ENCODE measurements at places on chromosomes 12 and 14.

- DNase-seq, result peak; percentile 72
Observed at GRCh38 chr12:117900561-117900960, 68.2 kb downstream of the KSR2 start.

- DNase-seq, result no peak
Observed at GRCh38 chr12:123761841-123762714, at the start of gene DNAH10. DNAH10 (plus strand) TSS chr12:123762301; CDS start chr12:123762337, 36 bp downstream.

- no peak for DNase-seq
Observed at GRCh38 chr14:87386524-87386923, 606.5 kb downstream of the GALC start.

DNA sequence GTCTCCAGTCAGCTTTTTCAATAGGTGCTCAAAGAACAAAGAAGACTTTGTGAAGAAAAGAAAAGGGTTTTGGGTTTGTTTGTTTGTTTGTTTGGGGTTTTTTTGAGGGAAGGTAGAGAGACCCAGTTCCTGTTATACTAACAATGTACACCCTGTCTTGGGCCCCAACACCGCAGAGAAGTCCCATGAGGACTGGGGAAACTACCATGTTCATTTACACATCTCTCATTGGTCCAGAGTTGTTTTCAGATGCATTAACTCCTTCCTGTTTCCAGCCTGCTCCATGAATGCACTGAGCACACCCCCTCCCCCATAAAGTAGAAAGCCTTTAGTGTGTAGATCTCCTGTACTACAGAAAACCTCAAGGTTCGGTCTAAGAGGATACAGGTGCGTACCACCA, 51.1 kb upstream of the SLC8A3 start:
- DNase-seq, result no peak

DNA sequence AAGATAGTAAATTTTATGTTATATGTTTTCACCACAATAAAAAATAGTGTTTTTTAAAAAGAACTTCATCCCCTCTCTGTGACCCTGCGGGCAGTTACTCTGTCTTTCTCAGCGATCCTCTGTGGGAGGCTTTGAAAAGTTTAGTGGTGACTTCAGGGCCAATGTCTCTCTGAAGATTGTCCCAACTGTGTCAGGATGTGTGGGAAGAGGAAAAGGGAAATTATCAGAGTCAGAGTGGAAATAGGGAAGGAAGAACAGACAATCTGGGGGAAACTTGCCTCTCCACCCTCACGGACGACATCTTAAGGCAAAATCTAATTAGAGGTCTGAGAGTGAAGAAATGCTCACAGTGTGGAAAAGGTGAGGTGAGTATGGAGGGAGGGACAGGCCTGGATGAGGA, 3.5 kb upstream of the OR10P1 start:
- DNase-seq, result no peak

DNA sequence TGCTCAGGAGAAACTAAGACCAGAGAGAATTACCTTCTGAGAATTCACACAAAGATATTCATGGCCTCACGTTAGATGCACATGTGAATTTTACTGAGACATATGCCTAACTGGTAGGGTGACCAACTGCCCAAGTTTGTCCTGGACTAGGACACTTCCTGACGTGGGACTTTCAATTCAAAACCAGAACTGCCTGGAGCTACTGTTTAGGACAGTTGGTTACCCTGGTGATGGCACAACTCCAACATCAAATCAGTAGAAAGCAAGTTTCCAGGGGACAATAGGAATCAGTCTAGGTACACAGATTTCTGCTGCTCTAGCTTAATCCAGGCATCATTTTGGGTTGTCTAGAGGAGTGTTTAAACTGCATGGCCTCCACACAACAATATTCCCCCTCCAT, 178.7 kb downstream of the GXYLT1 start:
- DNase-seq, result no peak

- DNase-seq, result no peak
Observed at GRCh38 chr12:132475304-132476037, 14.5 kb upstream of the FBRSL1 start.

DNA sequence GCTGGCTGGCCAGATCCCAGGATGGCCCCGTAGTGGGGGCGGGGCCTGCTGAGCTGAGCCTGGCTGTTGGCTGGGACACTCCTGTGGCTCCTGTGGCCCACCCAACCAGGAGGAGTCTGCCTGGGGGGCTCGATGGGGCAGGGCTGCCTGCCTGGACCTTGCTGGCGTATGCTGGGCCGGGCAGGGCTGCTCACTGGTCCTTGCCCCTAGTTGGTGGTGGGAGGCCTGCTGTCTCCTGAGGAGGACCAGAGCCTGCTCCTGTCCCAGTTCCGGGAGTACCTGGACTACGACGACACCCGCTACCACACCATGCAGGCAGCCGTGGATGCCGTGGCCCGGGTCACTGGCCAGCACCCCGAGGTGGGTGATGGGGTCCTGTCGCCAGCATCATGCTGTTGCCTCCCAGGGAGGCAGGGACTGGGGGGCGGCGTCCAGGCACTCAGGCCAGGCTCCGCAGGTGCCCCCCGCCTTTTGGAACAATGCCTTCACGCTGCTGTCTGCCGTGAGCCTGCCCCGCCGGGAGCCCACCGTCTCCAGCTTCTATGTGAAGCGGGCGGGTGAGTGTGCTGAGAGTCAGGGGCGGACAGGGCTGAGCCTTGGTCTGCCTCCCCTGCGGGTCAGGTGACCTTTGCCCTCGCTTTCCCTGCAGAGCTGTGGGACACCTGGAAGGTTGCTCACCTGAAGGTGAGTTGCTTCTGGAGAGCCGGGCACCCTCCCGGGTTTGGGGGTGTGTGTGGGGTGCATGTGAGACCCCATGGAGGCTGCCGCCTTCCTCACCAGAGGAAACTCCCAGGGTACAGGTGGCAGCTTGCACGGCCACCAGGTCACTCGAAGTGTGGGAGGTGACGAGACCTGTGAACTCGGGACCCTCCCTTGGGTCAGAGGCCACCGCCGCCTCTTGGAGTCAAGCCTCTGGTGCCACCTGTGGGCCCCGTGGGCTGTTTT, 3.4 kb downstream of the NOC4L start:
- no peak for DNase-seq

GRCh38 chr12:127174881-127175280, 1092.1 kb upstream of the TMEM132C start:
- DNase-seq, result no peak

- no peak for DNase-seq
Observed at GRCh38 chr12:130793554-130793849, 45.5 kb downstream of the STX2 start.

GRCh38 chr12:95959107-95959506, 16.0 kb downstream of the AMDHD1 start:
- peak; percentile 13 for DNase-seq

- DNase-seq, result no peak
Observed at GRCh38 chr14:103101257-103101962, 6.9 kb downstream of the EXOC3L4 start.

- DNase-seq, result no peak
Observed at GRCh38 chr12:54562750-54563356, 13.5 kb downstream of the PDE1B start.

DNA sequence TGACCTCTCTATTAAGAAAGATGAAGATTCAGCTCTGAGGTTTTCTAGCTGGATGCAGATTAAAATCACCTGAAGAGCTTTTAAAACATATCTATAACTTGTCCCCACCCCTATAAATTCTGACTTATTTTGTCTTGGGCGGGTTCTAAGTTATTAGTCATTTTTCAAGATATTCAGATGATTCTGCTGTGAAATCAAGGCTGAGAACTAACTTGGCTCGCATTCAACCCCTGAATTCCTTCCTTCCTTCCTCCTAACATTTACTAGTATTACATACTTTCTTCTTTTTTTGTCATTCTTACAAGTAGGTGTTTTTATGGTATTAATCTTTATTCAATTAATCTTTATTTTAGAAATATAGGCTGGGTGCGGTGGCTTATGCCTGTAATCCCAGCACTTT, 55.4 kb downstream of the SSPN start:
- no peak for DNase-seq

- no peak for DNase-seq
Observed at GRCh38 chr12:19410211-19410610, 29.1 kb upstream of the AEBP2 start.

GRCh38 chr12:63934936-63935335, 90.4 kb downstream of the SRGAP1 start:
- DNase-seq, result no peak

DNA sequence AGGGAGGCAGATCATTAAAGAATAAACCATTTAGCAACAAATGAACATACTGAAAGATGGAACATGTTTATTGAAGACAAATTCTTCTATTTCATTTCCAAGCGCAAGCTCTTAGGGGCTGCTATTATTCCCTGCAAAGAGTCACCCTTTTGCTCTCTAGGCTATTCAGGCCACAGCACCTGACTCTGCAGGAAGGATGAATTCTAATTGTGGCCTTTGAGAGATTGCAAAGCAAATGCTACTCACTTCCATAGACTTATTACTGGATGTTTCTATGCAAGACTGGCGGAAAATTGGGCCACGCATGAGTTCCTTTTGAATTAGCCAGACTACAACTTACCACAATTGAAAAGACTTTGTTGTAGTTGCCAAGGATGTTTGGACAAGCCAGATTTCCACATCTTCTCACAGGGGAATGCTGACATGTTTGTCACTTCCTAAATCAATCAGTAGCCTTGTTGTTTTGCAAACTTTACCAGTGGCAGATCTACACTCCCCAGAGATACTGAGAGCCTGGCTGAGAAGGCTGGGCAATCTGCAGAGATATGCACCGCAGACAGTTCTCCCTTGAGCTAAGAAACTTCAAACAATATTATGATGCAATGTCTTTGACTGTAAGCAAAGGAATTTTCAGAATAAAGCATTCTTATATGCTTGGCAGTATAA, 334.3 kb upstream of the SYT1 start:
- no peak for DNase-seq

GRCh38 chr12:20716037-20716436, 20.9 kb downstream of the SLCO1C1 start:
- no peak for DNase-seq

GRCh38 chr14:32006263-32007110, 70.6 kb upstream of the ARHGAP5 start:
- DNase-seq, result peak; percentile 52

GRCh38 chr14:36462890-36463289, 57.1 kb downstream of the NKX2-1 start:
- no peak for DNase-seq

DNA sequence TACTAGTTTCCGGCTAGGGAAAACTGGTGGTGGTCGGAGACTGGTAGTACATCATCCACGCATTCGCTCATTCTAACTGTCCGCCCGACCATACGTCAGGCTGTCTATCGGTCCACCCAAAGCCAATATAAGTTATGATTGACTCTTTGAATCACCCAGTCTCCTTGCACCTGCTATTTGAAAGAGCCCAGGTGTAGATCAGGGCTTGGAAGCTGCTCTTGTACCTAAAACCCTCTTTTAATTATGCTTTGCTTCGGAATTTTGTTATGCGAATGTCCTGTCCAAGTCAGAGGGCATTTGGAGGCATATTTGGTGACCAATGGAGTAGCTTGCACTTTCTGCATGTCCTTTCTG, 5.7 kb upstream of the NKX2-1 start:
- no peak for DNase-seq

DNA sequence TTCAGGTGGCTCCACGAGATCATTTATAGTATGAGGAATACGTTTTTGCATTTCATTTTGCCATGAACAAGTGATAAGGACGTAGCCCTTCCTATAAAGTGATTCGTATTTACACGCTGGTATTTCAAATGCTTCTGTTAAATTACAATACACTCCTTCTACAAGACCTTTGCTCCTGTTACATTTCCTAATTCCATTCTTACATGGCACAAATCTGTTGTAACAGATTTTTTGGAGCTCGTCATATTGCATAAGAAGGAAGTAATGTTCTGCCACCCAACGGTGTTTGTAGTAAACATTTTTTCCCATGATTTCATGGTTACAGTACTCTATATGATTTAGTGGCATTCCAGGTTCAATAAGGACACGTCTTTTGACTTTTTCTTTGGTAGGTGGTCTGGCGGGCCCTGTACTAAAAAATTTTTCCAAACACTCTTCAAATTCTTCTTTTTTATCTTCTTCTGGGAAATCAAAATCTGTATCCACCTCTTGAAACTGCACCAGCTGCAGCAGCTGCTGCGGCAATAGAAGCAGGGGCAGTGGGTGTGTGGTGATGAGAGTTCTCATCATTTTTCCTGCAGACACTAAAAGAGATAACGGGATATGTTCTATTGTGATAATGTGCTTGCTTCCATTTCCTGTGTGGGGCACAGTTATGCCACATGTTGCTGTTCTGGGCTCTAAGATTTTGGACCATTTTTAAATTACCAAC, 4.2 kb downstream of the RNASE9 start:
- DNase-seq, result no peak

DNA sequence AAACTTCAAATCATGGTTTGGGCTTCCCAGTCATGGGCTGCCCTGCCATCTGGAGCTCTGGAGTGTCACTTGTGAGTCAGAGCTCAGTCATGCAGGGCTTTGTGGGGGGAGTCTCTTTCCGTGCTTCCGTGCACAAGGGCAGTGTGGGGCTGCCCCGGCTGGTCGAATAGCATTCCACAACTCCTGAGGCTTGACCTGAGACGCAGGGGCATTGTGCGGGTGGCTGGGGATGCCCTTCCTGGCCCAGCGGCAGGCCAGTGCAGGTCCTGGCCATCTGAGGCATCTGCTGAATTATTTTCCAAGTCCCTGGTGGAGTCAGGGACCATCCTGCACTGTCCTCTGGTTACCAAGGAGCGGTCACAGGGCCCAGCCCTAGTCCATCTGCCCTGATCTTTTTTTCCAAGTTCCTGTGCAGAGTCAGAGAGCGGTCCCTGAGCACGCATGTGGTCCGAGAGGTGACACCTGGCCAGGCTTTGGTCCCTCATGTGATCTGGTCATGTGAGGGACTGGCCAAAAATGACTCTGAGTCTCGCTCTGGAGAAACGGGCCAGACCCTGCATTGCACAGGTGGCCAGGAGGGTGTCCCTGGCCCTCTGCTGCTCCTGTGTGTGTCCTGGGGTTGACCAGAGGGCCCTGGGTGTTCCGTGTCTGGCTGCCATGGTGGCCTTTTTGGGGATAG, 167.0 kb upstream of the ALG10B start:
- peak; percentile 88 for DNase-seq

- no peak for DNase-seq
Observed at GRCh38 chr12:53192531-53193021, 11.9 kb upstream of the CSAD start.

GRCh38 chr12:1216560-1216959, 225.5 kb downstream of the ERC1 start:
- DNase-seq, result no peak

DNA sequence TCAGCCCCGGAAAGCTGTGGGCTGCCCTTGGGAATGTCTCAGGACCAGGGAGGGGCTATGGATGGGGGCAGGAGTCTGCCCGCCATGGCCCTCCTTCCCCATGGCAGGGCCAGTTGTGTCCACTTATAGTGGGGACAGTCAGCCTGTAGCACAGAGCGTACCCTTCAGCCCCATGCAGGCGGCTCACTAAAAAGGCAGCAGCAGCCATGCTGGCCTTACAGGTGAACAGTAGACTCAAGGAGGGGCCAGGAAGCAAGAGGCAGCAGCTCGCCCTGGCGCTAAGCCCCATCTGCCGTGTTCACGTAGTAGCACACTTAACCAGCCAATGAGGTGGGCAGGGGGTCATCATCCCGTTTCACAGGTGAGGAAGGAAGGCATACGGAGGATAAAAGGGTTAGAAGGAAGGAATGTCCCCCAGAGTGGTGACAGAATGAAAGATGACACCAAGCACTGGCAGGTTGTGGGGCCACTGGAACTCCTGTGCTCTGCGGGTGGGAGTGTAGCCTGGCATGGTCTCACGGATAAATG, 52.7 kb downstream of the FAM222A start:
- DNase-seq, result no peak
